Stimulated activated CD4-positive, alpha-beta T cell treated with anti-CD3 and anti-CD28 coated beads, Interleukin-4, amount 100 ng/mL, for 1 hour (primary cell): ENCODE measurements at places on chromosomes 6 and 20.

GRCh38 chr20:25053255-25054031 is 4.5 kb downstream of the ACSS1 start:
- no peak for DNase-seq

- DNase-seq = no peak
These were observed 503.5 kb upstream of the CITED2 start for GRCh38 chr6:139877828-139878405.

- DNase-seq = no peak
These were observed 49.8 kb upstream of the EYA4 start for GRCh38 chr6:133191323-133191722.

DNA sequence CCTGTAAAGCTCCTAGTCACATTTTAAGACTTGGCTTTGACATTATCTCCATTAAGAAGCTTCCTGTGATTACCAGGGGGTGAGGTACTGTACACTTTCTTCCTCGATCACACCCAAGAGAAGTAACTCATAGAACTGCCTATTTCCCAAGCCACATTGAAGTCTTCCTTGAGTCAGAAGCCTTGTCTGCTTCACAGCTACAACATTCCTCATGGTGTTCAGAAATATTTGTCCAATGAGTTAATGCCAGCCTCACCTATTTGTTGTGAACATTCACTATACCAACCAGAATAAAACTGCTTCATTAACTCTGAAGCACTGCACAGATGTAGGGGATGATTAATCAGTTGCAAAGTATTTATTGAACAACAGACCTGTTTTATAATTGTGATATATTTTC is 622.3 kb downstream of the PTPRT start:
- DNase-seq = no peak

DNA sequence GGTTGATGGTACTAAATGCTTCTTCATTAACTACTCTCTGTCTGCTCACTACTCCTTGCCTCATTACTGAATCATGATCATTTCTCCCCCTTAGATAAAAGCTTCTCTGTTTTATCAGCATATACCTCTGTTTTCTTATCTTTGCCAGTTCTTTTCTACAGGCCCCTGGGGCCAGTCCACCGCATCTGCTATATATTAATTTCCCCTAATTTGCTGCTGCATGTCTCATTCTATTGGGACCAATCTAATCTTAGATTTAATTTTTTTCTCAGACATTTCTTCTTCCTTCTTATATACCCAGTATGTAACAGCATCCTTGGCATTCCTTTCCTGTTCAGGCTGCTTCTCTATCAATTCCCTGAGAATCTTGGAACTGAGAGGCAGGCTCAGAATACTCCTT is 51.2 kb downstream of the GRIK2 start:
- no peak for DNase-seq

DNA sequence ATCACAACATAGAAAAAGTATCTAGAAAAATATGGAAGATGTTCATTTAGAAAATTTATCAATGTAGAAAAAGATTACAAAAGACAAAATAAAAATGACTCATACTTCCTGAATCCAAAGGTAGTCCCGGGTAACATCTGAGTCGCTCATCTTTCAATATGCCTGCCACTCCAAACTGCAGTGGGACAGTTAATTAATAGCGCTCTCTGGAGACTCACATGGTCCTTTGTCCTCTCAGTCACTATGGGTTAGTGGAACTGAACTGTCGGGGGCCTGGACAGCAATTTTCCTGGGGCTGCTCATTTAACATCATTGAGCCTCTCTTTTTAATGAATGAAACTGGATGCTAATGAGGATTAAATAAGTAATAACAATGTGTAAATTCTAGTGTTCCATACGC is 103.4 kb downstream of the MAP3K4 start:
- DNase-seq = no peak

- DNase-seq = no peak
These were observed 56.7 kb upstream of the SMIM29 start for GRCh38 chr6:34305497-34305896.

- DNase-seq = no peak
These were observed 647.3 kb upstream of the DEFB115 start for GRCh38 chr20:30610029-30610693.

DNA sequence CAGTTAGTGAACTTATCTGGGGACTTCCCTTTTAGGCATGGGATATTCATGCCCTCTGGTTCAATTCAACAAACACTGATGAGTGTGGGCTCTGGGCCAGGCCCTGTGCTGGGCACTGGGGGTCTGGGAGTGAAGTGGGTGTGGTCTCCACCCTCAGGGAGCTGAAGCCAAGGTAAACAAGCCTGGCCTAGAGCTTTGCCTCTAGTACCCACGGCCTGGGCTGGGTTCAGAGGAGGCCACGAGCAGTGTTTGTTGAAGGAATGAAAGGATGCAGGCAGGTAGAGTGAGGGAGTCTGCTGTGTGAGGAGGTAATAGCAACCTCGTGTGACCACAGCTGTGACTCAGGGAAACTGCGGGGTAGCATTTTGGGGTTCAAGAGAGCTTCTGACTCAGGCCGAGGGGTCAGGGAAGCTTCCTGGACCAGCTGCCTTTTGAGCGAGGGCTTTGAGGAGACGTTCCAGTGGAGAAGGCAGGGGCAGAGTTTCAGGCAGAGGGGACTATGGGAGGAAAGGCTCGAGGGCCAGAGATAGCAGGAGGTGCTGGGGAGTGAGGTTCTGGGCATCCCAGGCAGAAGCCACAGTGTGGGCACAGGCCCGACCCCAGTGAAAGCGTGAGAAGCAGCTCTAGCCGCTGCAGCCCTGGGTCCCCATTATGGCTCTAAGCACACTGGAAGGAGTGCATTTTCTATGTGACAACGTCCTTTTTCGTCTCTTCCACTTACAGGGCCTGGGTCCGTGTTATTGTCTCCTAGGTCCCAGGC is 5.6 kb downstream of the MYLK2 start:
- no peak for DNase-seq

GRCh38 chr6:150156460-150156859 is 13.6 kb downstream of the PPP1R14C start:
- no peak for DNase-seq

DNA sequence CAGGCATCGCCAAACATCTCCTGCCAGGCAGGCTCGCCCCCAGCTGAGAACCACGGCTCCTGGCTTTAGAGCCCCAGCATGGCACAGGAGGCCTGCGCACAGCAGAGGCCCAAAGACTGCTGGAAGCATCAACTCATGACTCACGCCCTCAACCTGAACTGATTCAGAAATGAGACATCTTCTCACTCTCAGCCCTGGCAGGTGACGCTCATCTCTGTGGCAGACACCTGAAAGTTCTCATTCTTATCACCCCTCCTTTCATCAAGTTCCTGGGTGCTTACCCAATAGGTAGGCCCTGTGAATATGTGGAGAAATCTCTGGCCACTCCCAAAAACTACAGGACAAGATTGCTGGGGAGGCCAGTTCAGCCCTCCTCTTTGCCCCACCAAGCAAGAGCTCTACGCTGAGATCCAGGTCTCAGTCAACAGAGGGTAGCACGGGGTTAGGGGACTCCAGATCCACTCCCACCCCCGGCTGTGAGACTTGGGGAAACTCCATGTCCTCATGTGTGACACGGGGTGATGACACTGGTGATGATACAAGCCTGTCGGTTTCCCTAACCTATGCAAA is 11.3 kb downstream of the NFATC2 start:
- peak; percentile 76 for DNase-seq

GRCh38 chr20:57990396-57990987 is 238.0 kb downstream of the ANKRD60 start:
- DNase-seq = no peak

GRCh38 chr6:147693181-147693580 is 184.7 kb downstream of the SAMD5 start:
- no peak for DNase-seq

GRCh38 chr6:47357827-47358226 is 48.1 kb upstream of the TNFRSF21 start:
- DNase-seq = no peak

GRCh38 chr6:89509777-89510281 is 76.9 kb downstream of the ANKRD6 start:
- no peak for DNase-seq
